Putamen (tissue), 1 donor: ENCODE measurements at places on chromosomes 3 and 15.

- no peak for DNase-seq
Measured at GRCh38 chr15:52392008-52392687, 96.5 kb upstream of the MYO5C start.

GRCh38 chr15:48996276-48996675 lies 32.6 kb upstream of the SHC4 start:
- DNase-seq = no peak

GRCh38 chr3:31341130-31341529 lies 191.6 kb upstream of the STT3B start:
- no peak for DNase-seq

GRCh38 chr15:54064365-54064764 lies 86.1 kb downstream of the UNC13C start:
- DNase-seq = no peak

DNA sequence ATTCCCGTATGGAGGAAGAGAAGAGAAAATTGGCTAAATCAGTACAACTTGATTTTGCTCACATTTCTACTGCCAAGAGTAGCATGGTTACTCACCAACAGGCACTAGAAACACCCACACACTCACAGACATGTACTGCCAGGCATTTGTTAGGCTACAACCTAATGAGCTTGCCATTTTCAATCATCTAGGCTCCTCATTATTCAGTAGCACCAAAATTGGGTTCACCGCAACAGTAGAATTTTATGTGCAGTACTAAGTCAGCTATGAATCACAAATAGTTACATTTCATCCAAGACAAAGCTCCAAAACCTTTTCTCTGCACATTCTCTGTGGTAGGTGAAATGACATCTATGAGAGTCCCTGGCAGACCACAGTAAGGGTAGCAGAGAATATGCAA lies 15.0 kb upstream of the THUMPD3 start:
- no peak for DNase-seq

- DNase-seq = peak; percentile 94
Measured at GRCh38 chr3:58388550-58389091, 45.0 kb downstream of the PDHB start.

DNA sequence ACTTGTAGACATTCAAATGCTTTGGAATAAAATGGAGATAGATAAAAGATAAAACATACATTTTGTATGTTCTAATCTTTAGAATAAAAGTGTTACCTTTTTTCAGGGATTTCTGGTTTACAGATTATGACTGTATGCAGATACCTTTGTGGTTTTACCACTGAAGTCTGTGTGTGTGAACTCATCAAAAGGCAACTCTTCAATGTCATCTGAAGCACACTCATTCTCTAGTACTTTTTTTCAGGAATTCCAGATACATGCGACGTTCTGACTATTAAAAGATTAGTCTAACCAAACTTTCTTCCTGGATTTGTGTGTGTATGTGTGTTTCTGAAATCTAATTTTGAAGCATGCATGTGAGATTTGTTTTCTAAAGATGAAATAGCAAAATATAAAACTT lies 188.6 kb downstream of the NLGN1 start:
- DNase-seq = no peak

DNA sequence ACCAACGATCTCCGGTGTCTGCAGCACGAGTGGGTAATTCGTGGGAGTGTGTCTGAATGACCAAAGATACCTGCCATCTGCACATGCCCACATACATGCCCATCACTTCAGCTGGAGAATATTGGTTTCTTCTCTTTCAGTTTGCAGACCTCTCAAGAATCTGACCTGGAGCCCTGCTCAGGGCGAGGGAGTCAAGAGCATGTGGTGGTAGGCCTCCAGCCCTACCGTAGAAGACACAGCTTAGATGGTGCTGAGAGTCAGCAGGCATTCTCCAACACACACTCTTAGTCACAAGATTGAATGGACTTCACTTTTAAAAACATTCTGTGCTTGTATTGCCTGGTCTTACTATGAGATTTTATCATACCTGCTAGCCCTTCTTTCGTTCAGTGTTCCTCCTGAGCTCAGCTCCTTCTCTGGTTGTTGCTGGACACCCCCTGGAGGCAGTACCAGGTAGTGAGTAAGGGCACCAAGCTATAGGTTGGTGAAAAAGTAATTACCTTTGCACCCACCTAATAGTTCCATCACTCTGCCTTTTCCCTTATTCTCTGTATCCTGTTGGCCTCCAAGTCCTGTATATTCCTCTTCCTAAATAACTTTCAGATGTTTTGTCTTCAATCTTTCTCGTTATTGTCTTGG lies 252.0 kb downstream of the CACNA2D3 start:
- DNase-seq = no peak

GRCh38 chr3:58529516-58530353 lies 7.3 kb downstream of the ACOX2 start:
- DNase-seq = no peak

DNA sequence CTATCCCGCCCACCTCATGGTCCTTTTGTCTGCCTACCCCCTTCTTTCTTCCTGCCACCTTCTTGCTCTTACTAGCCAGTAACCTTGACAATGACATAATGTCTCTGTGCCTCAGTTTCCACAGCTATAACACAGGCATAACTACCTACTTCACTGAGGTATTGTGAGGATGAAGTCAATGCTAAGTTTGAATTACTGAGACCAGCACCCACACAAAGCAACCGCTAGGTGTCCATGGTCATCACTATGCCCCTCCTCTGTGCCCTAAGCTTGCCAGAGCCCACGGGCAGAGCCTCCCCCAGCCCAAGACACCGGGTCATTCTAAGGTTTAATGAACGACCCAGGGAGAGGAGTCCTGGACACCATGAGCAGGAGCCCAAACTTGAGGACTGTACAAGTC lies 101.6 kb downstream of the OXNAD1 start:
- DNase-seq = no peak

- no peak for DNase-seq
Measured at GRCh38 chr3:27805282-27805681, 83.2 kb upstream of the EOMES start.

- DNase-seq = no peak
Measured at GRCh38 chr3:123821920-123822319, 62.2 kb downstream of the MYLK start.

DNA sequence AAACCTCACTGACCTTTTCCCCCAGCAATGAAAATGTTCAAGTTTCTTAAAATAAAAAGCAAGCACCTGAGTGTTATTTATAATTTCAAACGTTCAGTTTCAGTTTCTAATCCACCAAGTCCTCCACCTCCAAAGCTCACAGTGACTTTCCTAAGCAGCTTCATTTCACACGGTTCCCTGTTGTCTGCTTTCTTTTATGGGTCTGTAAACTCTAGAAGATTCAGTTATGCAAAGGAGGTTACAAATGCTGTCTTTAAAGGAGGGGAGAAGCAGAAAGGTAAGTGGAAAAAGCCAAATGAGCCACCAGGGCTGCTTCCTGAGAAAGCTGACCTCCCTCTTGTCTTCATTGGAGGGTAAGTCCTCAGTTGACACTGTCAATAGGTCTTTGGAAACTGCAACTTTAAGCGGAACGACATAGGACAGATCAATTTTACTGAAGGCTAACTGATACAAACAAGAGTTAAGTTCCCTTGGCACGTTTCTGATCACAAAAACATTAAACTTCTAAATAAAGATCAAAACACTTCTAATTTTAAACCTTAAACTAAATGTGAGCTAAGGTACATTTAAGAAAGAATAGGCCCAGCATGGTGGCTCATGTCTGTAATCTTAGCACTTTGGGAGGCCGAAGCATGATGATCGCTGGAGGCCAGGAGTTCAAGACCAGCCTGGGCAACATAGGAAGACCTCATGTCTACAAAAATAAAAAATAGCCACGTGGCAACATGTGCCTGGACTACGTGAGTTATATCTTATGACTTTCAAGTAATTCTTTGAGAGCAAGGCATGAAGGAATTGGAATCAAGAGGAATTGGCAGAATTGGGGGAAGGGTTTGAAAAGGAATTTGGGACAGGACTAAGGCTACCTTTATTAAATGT lies 151.9 kb upstream of the UBE2E1 start:
- DNase-seq = no peak

- DNase-seq = no peak
Measured at GRCh38 chr15:69804786-69805185, 292.9 kb downstream of the TLE3 start.

DNA sequence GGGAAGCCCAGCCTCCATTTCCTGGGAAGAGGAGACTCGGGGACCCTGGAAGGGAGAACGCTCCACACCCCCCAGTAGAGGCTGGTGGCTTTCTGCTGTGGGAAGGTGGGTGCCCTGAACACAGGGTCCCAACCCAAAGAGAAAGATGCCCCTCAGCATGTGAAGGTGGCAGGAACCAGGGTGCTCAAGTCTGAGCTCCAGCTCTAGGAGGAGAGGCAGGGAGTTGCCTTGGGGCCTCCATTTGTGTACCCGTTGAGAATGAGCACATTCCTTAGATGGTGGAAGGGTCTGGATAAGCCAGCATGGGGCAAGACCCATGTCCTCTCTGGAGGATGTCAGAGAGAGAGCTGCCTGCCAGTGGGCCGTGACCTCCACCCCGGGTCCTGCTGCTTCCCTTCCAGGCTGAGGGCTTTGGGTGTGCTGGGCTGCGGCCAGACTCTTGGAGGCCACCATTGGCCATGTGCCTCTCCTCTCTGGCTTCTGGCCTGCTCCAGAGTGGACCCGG lies 212.4 kb downstream of the TBC1D2B start:
- DNase-seq = no peak

DNA sequence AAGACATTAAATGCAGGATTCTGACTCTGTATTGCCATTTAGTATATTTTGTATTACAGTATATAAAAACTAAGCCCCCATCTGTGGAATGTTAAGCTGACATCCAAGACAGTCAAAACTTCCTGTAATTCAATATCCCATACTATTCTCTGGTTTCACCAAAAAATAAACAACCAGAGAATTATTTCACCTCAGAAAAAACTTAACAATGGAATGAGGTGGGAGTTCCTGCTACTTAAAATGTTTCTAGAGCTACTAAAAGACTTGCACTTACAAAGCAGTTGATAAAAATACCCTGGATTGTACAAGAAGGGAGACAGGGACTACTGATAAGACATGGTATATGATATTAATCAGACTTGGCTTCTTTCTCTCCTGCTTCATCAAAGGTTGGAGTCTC lies 8.3 kb downstream of the ARL13B start:
- DNase-seq = no peak

- no peak for DNase-seq
Measured at GRCh38 chr3:31634476-31634875, 101.8 kb downstream of the STT3B start.

DNA sequence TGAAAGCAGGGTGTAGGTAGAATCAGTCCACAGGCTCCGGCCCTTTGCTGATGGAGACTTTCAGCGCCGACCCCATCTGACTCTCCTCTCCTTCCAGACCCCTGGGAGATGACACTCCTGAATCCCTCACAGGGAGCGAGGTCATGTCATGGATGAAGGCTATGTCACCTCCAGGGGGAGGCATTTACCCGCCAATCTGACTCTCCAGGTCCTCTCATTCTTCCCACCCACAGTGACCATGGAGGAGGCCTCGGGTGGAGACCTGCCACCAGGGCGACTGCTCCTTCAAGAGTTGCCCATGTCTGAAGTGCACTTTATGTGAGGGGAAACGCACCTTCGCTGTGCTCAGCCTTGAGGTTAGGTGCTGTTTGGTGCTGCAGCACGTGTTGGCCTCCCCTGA lies 112.7 kb downstream of the KLF13 start:
- no peak for DNase-seq

GRCh38 chr15:80870366-80870765 lies 91.2 kb downstream of the CEMIP start:
- no peak for DNase-seq

GRCh38 chr15:68609629-68610028 lies 30.8 kb downstream of the CORO2B start:
- DNase-seq = no peak

- no peak for DNase-seq
Measured at GRCh38 chr3:86379280-86379679, 611.7 kb downstream of the VGLL3 start.

DNA sequence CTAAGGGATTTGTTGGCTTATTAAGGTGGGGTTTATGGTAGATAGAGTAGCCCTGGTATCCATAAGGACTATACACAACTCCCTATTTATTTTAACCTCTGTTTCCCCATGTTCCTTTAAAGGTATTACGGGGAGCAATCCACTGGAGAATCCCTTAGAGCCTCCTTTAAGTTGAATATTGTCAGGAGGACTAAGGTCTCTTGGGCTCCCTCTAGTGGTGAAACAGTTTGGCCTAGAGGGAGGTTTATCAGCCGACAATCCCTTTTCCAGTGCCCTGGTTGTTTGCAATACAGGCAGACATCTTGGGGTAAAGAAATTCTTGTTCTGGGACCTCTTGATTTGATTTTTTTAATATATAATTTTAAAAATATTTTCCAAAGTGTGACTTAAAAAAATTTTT lies 12.9 kb downstream of the OPA1 start:
- DNase-seq = peak; percentile 41

DNA sequence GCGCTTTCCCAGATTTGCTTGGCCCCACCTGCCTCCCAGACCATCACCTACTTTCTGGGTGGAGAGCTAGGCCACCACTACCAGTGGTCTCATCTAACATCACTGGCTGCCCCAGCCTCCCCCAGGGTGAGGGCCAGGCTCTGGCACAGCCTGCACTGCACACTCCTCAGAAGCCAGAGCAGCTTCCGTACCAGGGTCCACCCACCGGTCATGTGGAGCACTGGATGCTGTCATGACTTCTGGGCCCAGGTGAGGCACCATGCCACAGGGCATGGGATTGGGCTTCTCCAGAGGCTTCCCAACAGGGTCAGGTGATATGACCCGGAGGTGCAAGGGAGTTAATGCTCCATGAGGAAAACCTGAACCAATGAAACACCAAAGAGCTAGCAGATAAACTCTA lies 14.0 kb downstream of the MEGF11 start:
- no peak for DNase-seq

- DNase-seq = no peak
Measured at GRCh38 chr15:95291898-95292472, 1038.5 kb upstream of the NR2F2 start.

DNA sequence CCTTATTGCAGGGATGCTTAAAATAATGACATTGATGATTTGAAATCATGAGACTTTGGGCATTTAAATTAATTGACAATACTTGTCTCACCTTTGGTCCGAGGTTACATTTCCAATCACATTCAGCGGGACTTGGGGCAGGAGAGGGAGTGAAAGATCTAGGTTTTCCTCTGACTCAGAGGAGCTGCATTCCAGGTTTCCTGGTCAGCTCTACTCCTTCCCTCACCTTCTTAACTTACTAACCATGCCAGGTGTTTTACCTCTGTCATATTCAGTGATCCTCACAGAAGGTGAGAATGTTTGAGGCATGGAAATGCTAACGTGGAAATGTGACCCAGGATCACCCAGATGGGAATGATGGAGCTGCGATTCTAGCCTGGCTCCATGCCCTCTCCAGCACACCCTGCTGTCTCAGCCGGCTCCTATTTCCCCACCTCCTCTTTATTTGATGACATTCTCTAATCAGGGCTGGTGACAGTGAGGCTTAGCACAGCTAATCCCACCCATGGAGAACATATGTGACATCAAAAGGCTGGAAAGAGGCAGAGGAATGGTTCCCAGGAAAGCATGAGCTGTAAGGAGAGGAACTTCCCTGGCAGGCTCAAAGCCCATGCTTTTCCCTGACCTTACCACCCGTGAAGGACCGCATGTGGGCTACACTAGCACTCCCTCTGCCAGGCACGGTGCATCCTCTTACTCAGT lies 38.7 kb downstream of the THSD4 start:
- DNase-seq = no peak

- DNase-seq = no peak
Measured at GRCh38 chr15:56989411-56989924, 71.0 kb downstream of the TCF12 start.
